ENCODE measurements at places on chromosomes 3 and 15.

GRCh38 chr3:168001244-168001643, 94.5 kb downstream of the GOLIM4 start:
- DNase-seq, result no peak

DNA sequence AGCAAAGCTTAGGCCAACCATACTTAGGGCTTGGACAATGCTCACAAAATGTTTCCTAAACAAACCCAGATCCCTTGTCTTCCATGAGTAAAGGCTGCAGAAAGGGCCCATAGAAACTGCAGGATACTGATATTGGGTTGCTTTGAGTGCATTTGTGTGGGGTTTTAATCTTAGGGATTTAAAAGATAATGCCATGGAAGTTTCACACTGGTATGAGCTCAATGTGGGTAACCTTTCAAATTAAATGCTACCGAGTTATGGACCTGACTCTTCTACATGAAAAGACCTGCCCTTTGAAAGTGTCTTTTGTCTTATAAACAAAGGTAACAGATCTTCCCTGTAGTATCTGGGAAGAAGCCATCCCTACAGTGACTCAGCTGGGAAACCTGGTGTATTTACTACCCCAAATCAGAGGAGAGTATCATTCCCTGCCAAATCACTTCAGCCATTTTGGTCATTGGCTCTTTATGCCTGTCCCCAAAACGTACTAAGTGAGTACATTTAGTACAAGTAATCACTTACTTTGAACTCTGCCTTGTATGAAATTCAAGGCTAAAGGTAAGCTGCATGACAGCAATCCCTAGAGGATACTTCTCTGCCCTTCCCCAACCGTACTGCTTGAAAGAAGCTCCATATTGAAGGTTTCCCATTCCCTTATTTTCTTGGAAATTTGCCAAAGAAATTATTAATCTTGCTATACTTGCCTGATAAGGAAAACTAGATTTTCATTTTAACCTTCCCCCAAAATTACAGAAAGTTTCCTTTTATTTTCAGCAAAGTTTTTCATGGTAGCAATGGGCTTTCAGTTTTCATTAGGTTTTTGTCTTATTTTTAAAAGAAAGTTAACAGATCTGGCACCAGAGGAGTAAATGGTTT, 7.2 kb downstream of the TM4SF1 start:
- no peak for DNase-seq

DNA sequence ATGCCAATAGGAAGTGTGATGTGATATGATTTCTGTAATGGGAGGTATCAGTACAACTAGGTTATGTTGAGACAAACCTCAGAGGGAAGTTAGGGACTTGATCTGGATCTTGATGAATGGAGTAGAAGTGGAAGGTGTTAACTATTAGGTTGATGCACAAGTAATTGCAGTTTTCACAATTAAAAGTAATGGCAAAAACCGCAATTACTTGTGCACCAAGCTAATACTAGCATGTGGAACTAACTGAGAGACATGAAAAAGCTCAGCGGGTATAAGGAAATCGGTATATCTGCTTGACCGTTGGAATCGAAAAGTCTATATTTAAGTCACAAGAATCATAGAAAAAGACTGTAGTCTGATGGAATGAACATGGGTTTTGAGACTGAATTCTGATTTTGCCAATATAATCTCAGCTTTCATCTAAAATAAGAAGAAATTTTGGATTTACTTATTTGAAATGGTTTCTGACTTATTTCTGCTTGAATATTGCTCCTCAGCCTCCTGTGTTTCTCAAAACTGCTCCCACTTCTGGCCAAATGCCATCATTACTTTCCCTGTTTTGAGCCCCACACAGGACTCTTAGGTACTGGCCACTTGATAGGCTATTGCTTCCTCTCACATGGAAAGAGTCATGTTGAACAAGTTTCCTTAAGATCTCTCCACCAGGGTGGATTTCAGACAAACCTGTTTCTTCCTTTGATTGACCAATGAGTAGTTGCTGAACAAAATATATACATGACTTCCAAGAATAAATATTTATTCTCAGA, 271.5 kb upstream of the COL8A1 start:
- no peak for DNase-seq

- no peak for DNase-seq
Measured at GRCh38 chr3:67517781-67518180, 136.6 kb downstream of the SUCLG2 start.

GRCh38 chr15:40232625-40233070, 6.2 kb upstream of the PAK6 start:
- no peak for DNase-seq
